Endothelial cell of coronary artery (primary cell): ENCODE measurements at places on chromosomes 7 and 10. TPM values are rescaled to one million over a fixed set of nuclear protein-coding genes. Genes with fewer than 3 reads are reported as not detected.

PRKAR2B gene
- 32.2 and 61.7 TPM in 2 replicates for total RNA-seq

SAMD9L gene
- 9.9 and 15.0 TPM in 2 replicates for total RNA-seq

LRRC18 gene
- total RNA-seq = not detected in 2 replicates

VWC2 gene
- total RNA-seq = not detected in 2 replicates

GPR146 gene
- total RNA-seq = 7.5 and 40.0 TPM in 2 replicates

ZNF316 gene
- total RNA-seq = 9.3 and 14.0 TPM in 2 replicates

CCDC172 gene
- not detected in 2 replicates for total RNA-seq

STK32C gene
- 8.5 and 9.1 TPM in 2 replicates for total RNA-seq

GPR158 gene
- under 0.01 and 0.38 TPM in 2 replicates for total RNA-seq

PDE6C gene
- not detected in 2 replicates for total RNA-seq

RUFY2 gene
- total RNA-seq = 16.6 and 22.6 TPM in 2 replicates
